ENCODE measurements at places on chromosomes 16 and 17.
A peak's percentile ranks its signal among the peaks of the same experiment; 100 is the strongest.

DNA sequence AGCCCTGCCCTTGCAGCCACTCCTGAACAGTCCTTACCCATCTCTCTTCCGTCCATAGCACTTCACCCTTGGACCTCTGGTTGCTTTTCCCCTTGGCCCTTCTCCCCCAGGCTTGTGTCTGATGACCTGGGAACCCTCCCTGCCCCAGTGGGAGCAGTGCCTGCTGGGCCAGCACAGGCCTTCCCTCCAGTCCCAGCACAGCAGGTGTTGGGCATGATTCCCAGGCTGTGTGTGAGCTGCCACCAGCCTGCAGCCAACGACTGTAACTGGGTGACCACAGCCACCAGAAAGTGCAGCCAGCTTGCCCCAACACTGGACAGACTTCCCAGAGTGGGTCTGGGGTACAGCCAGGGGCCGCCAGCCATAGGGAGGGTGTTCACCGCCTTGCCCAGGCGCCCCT lies 30.0 kb downstream of the CRAMP1 start:
- DNase-seq = no peak

DNA sequence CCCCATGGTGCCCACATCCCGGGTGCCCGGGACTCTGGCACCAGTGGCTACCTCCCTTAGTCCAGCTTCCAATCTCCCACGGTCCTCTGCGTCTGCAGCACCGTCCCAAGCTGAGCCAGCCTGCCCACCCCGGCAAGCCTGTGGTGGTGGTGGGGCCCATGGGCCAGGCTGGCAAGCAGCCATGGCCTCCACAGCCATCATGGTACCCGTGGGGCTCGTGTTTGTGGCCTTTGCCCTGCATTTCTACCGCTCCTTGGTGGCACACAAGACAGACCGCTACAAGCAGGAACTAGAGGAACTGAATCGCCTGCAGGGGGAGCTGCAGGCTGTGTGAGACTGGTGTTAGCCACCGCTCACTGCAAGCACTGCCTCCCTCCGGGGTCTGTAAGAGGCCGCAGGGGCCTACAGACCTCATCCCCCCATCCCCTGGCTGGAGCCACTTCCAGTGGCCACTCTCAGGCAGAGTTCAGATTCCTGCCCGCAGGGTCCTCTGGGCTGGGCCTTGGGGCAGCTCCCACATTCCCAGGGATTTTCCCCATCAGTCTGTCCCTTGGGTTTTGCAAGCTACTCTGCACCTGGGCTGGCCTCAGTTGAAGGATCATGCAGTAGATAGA lies 3.9 kb upstream of the SETD1A start:
- DNase-seq = no peak

DNA sequence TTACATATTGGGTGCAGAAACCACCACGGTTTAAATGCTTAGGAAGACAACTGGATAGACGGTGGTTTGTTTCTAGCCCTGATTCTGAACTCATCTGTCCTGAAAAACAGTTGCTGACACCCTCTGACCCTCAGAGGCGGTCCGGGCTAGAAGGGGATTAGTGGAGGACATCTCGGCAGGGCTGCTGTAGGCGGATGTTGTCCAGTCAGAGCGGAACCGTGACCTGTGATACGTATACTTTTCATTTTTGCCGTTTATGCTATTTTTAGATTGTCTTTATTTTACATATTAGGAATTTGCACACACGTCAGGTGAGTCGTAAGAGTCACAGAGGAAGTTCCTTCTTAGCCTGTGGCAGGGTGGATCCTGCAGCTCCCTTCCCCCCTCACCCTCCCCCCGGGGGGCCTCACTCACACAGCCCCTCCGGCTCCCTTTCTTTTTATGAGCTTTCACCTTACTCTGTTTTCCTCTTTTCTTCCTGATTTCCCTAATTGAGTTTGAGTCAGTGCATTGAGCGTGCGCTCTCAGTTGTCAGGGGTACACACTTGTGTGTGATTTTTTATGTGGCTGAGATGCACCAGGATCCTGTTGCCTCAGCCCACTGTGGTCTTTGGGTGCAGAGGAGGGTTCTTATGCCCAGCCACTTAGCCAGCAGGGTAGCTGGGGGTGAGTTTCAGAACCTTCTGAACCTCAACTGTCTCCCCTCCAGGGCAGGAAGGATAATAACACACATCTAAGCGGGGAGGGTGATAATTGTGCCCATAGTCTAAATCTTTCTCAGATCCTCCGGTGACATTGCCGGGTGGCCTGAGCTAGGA lies 211.1 kb upstream of the CHMP6 start:
- no peak for DNase-seq

- DNase-seq = peak; percentile 38
Observed at GRCh38 chr16:81946206-81946605, 65.1 kb downstream of the SDR42E1 start.

DNA sequence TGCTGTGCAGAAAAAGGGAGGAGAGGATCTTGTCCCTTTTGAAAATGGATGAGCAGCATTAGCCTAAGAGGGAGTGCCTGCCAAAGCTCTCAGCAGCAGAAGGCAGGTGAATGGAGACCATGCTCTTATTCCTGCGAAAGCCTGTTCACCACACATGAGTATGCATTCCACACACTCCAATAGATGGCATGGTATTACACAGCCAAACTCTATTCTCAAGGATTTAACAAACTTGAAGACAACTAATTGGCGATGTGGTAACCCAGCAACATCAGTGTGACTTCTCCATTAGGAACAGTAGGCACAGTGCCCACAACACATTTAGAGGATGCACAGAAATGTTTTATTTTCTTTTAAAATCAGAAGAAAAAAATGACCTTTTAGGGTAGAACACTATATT lies 77.8 kb downstream of the CDH11 start:
- DNase-seq = no peak
